Vagina (tissue), 2 donors: ENCODE measurements at places on chromosomes 3 and 15.

DNA sequence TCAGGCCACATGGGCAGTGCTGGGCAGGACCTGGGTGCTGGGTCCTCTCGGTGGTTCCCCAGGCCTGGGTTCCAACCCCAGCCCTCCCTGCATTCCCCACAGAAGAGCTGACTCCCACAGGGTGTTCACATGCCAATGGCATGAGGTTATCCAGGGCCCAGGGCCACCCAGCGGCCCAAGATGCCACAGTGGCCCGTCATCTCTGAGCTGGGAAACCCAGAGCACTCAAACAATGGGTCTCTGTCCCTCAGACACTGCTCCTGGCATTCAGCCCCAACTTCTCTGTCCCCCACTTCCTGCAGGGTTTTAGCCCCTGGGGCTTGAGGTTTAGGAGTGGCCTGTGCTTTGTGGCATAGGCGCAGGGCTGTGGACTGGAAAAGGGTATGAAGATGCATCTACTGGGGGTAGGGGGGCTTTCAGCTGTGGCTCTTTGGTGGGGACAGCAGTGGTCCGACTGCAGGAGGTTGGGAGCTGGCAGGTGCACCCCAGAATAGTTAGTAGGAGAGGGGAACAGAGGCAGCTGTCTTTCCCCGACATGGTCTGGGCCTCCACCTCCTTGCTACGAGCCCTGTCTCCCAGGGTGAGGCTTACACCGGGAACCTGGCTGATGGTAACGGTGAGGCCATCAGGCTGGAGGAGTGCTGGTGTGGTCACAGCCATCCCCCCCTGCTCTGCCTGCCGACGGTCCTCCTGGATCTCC lies 1.7 kb downstream of the CCDC9B start:
- no peak for DNase-seq

GRCh38 chr3:197513953-197514785 lies 41.6 kb downstream of the BDH1 start:
- no peak for DNase-seq

- no peak for DNase-seq
These were observed 14.5 kb downstream of the PLXNB1 start for GRCh38 chr3:48415251-48415953.

- no peak for DNase-seq
These were observed 35.9 kb upstream of the BNC1 start for GRCh38 chr15:83320404-83320803.

GRCh38 chr3:45226206-45226915 lies at the start of gene TMEM158:
Gene TMEM158, minus strand, starts transcription at chr3:45226287. Its CDS starts 260 bp downstream, at chr3:45226027.
- no peak for DNase-seq

DNA sequence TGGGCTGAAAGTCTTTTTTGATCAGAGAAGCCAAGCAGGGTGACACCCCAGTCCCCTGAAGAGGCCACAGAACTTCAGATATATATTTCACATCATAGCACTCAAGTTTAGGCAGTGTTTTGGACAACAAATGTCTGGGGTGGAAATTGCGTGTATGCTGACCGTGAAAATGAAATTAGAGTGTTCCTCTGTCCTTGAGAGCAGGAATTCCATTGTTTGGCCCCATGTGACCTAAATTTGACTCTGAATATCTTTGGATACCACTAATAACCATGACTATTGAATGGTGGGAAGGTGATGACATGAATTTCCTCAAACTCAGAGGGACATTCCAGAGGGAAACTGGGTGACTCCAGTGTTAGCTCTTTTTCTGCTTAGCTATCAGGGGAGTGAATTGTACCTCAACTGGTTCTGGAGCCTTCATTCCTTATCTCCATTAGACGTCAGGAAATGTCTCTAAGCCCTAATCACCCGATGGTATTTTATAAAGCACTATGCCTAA lies 263.5 kb upstream of the RASGRP1 start:
- no peak for DNase-seq

- no peak for DNase-seq
These were observed 34.2 kb downstream of the CIP2A start for GRCh38 chr3:108554913-108555571.

DNA sequence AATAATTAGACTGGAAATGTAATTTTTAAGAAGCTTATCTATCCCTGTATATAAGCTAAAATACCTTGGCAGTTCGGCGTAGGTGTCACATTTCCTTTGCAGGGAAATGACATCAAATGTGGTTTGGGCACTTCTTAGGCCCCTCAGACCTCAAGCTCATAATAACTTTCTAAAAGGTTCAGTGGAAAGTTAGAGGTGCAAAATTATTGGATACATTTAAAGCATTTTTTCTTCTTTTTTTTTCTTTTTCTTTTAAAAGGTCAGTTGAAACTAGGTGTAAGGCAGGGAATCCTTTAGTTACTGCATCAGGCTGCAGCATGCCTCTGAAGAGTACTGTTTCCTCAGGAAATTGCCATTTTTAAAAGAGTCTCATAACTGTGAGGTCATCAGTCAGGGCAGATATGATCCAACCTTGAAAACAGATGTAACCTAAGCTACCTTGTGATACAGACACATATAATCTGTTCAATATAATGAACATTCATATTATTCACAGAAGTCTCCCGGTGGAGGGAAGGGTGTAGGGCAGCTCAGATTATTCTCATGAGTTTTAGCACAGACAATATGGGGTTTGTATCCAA lies 4.8 kb downstream of the SACM1L start:
- no peak for DNase-seq

DNA sequence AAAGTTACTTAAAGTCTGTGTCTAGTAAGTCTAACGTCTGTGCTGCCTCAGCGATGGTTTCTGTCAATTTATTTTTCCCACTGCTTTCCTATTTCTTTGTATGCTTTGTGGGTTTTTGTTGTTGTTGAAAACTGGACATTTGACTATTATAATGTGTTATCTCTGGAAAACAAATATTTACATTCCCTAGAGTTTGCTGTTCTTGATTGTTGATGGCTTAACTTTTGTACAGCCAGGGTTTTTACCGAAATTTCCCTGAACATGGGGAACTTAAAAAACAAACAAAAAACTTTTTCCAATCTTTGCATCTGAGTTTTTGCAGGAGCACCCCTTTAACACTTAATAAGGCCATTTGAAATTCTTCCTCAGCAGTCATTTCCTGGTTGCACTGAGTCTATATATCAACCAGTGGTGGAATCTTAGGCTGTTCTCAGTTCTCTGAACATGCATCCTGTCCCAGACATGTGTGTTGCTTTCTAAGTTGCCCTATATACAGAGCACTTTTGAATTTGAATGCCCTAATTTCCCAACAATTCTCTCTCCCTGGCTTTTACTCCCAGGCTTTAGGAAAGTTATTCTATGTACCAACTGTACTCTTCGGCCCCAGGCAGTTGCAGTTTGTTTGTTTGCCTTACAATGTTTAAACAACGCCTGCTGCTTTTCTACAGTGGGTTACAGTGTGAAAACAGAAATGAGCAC lies 11.8 kb upstream of the PIAS1 start:
- DNase-seq: no peak

DNA sequence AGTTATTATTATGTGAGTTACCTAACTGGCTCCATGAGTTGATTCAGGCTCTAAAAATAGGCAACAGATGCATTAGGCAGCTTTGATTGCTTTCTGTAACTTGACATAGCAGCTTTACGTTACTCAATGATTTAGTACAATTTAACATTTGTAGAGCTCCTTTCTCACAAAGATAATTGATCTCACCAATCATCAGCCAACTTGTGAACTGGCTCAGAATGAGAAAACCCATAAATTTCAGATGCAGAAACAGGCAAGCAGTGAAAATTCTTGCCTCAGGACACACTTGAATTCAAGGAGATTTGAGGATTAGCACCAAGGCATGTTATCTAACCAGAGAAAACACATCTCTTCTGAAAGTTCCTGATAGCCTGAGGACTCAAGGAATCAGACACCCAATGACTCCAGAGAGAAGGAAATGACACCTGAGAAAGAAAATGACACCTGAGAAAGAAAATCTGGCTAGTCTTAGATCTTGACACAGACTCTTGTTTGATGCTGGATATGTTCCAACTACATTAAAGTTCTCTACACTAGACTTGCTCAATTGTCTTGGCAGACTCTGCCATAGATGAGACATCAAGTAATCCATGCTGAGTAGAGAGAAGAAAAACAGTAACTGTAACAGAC lies 315.1 kb upstream of the CBLB start:
- no peak for DNase-seq

- peak; percentile 79 for DNase-seq
These were observed 112.4 kb upstream of the ALDH1A3 start for GRCh38 chr15:100767001-100767825.

- no peak for DNase-seq
These were observed 42.0 kb upstream of the SPTSSB start for GRCh38 chr3:161413127-161413854.

DNA sequence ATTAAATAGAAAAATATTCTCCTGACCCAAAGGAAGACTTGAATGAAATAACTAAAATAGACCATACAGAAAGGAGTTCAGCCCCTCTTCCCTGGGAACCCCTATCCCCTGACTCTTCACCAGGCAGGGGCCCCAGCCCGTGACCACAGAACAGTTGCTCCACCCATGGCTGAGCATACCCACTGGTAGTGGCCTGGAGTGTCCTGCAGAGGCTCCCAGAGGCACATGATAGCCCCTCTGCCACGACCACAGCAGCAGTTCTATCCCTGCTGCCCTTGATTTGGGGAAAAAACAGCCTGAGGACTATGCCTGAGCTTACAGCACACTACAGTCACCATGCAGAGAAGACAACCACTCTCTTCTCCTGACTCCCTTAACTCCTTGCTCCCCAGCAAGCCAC lies 31.8 kb downstream of the TTC14 start:
- no peak for DNase-seq

DNA sequence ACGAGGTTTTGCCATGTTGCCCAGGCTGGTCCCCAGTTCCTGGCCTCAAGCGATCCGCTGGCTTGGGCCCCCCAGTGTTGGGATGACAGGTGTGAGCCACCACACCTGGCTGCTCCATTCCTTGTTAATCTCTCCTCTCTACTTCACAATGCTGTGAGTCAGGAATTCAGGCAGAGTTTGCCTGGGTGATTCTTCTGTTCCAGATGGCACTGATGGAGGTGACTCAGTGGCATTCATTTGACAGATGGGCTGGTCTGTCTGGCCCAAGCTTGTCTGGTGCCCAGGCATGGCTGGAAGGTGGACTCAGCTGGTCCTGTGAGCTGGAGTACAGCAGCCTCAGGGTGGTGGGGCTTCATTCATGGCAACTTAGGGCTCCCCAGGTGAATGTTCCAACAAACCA lies 43.2 kb downstream of the SLC6A20 start:
- DNase-seq: no peak

DNA sequence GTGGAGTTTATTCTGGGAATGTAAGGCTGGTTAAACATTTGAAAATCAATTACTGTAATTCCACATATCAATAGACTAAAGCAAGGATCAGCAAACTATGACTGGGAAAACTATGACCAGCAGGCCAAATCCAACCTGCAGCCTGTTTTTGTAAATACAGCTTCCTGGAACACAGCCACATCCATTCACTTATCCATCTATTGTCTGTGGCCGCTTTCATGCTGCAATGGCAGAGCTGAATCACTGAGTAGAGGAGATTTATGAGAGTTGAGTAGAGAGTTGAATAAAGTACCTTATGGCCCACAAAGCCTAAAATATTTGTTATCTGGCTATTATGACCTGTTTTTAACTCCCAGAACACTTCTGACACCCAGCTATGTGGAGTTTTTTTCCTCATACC lies 12.2 kb downstream of the MYLK start:
- DNase-seq: no peak

DNA sequence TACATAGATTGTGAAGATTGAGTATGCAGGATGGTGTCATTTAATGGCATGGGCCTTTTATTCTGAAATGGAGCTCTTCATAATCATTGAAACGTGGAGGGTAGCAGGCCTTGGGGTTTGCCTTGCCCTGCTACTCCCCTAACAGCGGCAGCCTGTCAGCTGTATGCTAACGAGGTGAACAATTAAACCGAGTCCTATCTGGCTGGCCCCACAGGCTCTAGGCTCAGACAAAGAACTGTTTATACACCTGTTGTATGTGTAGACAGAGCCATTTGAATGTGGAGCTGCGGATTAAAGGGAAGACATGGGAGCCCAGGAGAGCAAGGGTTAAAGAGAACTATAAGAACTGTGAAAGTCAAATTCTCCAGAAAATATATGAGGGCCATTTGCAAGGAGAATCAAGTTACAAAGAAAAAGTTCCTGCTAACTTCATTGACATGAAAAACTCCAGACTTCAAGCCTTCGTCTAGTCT lies 116.7 kb upstream of the CGNL1 start:
- DNase-seq: no peak

GRCh38 chr15:70243686-70244540 lies 146.2 kb upstream of the TLE3 start:
- no peak for DNase-seq

DNA sequence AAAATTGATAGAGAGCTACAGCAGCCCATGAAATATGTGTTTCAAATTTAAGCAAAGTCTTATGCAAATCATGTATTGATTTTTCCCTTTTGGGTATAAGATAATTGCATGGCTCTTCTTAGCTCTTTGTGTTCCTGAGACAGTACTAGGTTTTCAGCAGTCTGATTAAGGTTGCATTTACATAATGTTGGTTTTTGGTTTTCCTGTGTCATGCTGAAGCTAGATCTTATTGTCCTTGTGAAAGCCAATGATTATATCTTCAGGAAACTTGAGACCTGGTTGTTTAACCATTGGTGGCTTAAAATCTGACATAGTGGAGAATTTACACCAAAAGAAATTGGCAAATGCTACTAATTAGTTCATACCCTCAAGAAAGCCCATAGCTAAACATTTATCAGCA lies 392.6 kb downstream of the ZPLD1 start:
- DNase-seq: no peak

GRCh38 chr3:122880624-122881023 lies 85.8 kb downstream of the SLC49A4 start:
- DNase-seq: no peak

DNA sequence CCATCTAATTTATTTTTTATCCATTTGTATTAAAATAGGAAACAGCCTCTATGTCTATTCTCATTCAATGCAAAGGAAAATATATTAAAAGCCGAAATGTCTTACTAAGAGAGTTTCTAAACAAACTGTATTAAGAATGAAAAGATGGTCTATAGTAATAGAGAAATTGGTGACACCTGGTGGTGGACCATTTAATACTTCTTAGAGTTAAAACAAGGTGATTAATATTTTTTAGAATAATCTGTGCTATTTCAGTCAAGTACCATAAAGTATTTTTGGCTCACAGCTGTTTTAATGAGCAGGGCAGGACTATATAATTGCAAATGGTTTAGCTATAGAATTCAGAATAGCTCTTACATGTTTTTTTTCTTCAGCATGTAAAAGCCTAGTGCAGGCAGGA lies 55.7 kb downstream of the SYNPR start:
- DNase-seq: no peak

DNA sequence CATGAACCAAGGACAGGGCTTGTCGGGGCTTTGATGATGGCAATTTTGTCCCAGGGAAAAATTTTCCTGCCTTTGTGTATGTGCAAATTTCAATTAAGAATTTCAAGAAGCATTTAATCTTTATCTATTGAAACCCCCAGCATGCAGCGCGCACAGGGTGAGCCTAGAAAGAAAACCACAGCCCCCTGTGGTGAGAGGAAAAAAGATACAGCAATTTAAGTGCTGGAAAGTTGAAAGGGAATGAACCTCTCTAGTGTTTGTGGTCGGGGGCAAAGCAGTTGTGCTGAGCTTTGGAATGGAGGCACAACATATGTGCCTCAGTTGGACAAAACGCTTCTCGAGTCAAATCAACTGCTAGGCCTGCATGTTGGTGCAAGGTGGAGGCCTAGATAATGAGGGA lies 111.8 kb upstream of the C15orf61 start:
- DNase-seq: no peak

- DNase-seq: no peak
These were observed 22.4 kb downstream of the PLEKHO2 start for GRCh38 chr15:64864068-64864467.
